GDM1 (cell line): ENCODE measurements at places on chromosomes 2 and 18.

DNA sequence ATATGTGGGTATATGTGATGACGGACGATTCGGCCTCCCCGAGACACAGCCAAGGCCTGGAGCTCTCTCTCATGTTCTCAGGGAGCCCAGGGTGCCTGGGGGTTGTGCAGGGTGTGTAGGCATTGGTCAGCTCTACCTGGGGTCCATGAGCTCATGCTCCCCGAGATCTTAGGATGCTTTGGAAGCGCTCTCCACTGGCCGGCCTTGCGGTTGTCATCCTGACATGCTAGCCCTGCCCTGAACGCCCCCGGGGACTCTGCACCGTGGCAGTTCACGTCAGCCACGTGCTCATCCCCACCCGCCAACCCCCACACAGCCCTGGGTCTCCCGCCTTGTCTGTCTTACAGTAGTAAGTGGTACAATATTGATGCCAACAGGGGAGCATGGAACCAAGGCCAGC, 67.8 kb downstream of the RTP5 start:
- no peak for DNase-seq

DNA sequence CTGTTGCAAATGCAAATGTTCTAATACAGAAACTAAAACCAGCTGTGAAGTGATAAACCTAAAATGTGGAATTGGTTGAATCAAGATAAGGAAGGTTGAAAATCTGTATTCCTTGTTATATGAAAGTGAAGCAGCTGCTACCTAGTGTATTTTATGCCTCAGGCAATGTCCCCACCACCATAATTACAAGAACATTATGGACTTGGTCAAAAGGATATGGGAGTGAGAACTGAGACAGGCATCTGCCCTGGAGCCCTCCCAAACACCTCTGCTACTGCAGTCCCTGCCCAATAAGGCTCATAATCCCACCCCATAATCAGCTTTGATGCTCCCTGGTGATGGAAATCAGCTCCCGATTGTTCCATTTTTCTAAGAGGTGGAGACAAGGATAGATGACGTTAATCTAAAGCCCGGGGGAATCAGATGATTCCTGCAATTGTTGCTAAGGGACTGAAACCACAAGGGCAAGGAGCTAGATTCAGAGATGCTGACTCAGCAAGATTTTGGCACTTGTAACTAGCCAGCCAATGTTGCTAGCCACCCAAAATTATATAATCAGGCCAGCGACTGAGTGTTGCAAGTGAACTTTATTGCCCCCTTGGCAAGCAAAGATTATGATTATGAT, 69.5 kb downstream of the EVA1A start:
- DNase-seq, result no peak

DNA sequence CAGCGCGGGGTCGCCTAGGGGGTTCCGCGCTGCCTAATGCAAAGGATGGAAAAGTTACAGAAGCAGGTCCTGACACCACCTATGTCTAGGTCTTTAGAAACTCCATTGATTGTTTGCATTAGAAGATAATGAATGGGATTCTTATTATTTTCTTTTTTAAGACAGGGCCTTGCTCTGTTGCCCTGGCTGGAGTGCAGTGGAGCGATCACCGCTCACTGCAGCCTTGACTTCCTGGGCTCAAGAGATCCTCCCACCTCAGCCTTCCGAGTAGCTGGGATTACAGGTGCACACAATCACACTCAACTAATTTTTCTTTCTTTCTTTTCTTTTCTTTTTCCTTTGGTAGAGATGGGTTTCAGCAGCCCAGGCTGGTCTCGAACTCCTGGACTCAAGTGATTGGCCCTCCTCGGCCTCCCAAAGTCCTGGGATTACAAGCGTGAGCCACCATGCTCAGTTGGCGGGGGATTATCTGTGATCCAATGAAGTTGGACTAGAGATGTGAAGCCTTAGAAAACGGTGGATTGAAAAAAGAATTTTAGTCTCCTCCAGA, 761 bp upstream of the IDH1 start:
- no peak for DNase-seq

GRCh38 chr2:98571796-98572195, 36.5 kb downstream of the COA5 start:
- DNase-seq, result no peak

DNA sequence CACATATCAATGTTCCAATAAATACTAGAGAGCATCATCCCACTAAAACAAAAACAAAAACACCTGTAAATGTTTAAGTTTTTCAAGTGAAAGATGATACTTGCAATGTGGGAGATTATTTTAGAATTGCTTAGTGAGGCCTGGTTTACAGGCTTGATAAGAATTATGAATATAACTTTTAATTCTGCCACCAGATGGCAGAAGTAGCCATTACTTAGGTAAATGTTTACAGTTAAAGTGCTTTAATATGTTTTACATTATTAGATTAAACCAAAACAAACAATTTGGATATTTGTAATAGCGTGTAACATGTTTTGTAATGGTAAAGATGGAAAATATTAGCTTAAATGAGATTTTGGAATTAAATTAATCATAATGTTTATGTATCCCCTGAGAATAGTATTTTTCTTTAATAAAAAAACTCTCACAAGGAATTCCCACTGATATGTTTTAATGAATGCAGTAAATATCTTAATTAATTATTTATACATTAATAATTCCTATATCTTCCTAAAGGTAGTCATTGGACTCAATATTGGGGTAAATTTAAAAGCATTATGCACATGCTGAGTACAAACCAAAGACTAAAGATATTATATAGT, 522.0 kb downstream of the SPAG16 start:
- no peak for DNase-seq

DNA sequence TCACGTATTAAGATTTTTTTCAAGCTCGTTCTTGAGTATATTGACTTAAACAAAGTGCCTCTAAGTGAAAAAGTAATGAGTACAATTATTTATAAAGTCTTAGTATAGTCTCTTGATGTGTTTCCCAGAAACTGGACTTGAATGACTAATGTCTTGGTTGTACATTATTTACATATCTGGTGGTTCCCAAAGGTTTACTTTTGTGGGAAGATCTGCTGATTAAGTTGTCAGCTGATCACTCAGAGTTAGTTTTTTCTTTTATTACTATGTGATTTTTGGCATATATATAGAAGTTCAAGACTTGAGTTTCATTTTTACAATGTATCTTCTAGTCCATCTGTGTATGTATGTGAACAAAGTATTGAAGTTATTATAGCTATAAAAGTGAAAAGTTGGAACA, 29.5 kb downstream of the RNF144A start:
- DNase-seq, result no peak

GRCh38 chr2:1641523-1641922, 102.8 kb downstream of the PXDN start:
- no peak for DNase-seq

- no peak for DNase-seq
Observed at GRCh38 chr2:148554459-148555247, 89.9 kb upstream of the EPC2 start.

DNA sequence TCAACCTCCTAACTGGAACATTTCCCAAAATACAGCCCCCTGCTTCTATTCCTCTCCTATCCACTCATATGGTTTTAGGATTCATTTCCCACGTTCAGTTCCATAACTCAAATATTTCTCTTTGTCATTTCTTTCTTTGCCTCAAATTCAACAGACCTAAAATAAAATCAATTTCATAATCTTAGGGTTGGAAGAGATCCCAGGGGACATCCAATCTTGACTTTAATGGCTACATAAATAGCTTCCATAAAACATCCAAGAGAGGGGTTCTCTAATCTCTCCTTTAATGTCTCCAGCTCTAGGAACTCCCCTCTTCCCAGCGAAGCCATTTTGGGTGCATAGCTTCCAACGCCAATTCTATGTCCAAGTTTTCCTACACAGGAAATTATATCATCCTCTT, 33.8 kb downstream of the RBKS start:
- no peak for DNase-seq

DNA sequence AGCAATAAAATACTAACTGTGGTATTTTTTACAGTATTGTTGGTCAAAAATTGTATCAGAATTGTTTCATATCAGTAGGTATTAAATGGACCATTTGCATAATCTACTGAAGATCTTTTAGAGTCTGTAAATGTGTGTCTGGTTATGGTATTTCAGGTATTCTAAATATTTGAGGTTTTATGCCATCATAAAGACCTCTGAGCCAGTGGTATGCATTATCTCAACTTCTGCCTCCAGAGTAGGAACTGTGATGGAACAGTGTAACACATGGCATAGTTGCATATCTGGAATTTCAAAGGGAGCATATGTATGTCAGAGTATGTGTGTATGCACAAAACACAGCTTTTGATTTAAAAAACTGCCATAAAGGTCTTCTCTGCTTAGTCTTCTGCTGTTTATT, 15.4 kb downstream of the GREB1L start:
- no peak for DNase-seq

- no peak for DNase-seq
Observed at GRCh38 chr2:64749446-64749845, 95.7 kb upstream of the SERTAD2 start.

DNA sequence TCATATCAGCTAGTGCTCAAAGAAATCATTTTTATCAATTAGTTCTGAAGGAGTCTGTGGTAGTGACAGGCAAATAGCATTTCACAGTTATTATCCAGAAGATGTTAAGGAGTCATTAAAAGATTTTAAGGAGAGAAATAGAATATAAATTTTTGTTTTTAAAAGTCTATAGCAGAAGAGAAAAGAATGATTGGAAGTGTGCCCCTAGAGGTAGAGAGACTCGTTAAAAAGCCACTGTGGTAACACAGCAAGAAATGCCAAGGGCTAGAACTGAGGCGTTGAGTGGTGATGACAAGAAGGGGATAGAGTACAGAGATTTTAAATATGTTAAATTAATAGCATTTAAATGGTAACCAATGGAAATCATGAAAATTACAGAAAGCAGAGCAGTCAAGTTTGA, 78.3 kb downstream of the VWC2L start:
- no peak for DNase-seq

DNA sequence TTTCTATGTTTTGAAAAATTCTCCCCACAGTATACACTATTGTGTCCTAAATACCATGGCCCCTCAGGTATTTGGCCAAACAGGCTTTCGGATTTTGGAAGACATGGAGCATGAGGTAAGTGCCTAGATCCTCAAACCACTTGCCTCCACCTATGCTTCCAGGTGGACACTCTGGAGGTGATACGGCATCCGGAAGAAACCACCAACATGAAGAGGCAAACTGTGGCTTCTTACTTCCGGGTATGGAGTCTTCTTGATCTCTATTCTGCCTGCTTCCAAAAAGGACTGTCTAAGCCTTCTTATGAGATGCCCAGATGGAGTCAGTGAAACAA, 252.0 kb upstream of the SP5 start:
- no peak for DNase-seq

DNA sequence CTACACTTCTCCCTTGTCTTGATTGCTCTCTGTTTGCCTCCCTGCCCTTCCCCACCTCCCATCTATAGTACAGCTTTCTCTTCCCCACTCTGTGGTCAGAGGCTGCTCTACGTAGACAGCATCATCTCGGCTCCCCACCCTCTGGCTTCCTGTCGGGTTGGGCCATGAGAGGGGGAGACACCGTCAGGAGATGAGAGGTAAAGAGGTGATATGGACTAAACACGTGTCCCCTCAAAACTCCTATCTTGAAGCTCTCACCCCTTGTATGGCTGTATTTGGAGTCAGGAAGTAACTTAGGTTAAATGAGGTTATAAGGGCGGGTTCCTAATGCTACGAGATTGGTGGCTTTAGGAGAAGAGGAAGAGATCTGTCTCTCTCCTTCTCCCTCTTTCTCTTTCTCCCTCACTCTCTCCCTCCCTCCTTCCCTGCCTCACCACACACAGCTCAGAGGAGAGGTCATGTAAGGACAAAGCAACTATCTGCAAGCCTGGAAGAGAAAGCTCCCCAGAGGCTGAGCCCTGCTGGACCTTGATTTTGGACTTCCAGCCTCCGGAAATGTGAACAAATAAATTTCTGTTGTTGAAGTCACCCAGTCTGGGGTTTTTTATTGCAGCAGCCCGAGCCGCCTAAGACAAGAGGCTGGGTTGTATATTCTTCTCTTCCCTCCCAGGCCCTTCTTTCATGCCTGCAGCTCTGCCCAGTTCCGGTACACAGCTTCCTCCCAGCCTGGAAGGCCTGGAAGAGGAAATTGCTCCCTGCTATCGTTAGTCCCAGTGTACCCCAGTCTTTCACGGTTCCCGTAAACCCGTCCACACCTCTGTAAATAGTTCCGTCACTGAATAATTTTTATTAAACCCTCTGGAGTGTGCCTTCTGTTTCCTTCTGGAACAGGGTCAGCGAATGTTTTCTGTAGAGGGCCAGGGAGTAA, 138.0 kb downstream of the AKAIN1 start:
- peak; percentile 10 for DNase-seq

- DNase-seq, result no peak
Observed at GRCh38 chr2:109351164-109351756, 222.3 kb downstream of the SH3RF3 start.

DNA sequence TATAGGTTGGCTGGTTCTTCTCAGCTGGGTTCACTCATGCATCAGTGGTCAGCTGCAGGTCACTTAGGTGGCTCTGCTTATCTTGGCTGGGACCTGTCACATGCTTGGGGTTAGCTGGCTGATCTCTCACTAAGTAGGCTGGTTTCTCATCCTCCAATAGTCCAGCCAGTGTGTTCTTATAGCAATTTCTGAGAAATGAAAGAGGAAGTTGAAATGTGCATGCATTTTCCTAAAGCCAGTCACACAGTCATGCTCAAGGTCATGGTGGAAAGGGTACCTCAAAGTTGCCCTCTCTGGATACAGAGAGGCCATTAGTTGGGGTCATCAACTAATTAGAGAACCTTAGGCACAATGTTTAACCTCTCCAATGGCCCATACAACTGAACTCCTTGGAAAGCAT, 64.4 kb downstream of the KLHL29 start:
- no peak for DNase-seq

DNA sequence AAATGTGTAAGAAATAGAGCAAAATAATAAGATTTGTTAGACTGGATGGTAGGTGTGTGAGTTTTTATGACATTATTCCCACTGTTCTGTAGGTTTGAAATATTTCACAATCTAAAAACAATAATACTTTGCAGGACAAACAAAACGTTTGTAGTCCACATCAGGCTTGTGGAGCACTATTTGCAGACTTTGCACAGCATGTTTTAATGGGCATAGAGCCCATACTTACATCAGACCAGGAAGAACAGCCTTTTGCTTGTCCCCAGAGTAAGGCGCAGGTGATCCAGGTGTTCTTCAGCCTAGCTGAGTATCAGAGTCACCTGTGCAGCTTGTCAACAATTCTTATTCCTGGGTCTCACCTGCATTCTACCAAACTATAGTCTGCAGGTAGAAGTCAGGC, 9.1 kb upstream of the STK39 start:
- no peak for DNase-seq

DNA sequence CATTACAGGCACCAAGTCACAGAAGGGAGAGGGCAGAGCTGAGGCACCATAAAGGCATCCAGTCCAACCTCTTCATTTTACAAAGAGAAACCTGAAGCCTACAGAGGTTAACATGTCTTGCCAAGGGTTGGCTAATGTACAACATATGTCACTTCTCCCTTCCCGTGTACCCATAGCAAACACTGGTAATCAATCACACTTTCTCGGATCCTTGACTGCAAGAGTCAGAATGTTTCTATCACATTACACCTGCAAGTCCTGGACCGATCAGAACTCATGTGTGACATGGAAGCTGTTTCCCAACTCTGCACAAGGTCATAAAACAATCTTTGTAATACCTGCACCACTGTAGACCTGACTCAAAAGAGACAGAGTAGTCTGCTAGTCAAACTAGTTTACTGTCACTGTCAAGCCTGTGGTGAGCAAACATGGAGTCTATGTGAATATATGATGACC, 6.0 kb downstream of the ANKRD44 start:
- no peak for DNase-seq
